ENCODE measurements at places on chromosomes 11 and 22.

DNA sequence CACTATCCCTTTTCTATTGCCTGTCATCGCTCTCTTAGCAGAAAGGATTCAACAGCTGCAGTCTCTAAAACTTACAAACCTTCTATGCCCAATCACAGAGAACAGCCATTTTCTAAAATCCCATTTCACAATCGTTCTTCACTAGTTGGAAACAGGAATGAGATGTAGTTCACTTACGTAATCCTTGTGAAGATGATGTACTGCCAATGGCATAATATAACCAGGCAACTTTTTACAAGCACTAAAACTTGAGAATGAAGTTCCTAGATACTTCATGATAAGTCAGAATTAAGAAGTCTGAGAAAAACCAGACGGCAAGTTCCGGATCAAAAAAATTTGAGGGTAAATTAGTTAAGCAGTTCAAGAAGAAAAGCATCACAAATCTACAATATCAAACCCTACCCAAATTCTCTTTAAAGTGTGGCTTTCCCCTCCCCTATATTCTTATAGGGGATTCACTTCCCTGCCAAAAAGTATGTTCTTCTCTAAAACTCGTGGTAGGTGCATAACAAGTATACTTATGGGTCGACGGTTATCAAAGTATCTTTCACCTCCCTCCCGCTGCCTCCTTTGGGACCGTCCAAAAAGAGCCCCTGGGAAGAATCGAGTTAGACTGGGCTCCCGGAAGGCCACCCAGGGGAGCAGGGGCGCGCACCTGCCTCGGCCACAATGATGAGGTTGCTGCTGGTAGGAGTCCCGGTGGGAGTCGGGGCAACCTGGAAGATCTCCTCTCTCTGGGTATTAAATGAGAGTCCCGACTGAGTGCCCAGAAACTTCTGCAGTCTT, 666 bp downstream of the MSANTD4 start:
- H3K27ac ChIP-seq: peak overlapping the region; percentile 83
- no peaks in the 10 kb centered on the region for H3K36me3 ChIP-seq
- no peaks in the 10 kb centered on the region for H3K27me3 ChIP-seq
- peak overlapping the region; percentile 74 for H3K4me3 ChIP-seq
- DNase-seq: no peak

GRCh38 chr22:41286639-41287091, 678 bp upstream of the RANGAP1 start:
- H3K36me3 ChIP-seq: peaks cover 17% of the 10 kb centered on the region
- DNase-seq: no peak
- no peaks in the 10 kb centered on the region for H3K27me3 ChIP-seq

- H3K4me1 ChIP-seq: peaks cover 17% of the 10 kb centered on the region
- no peaks in the 10 kb centered on the region for H3K36me3 ChIP-seq
- H3K4me3 ChIP-seq: no peak overlapping the region
- H3K27ac ChIP-seq: no peak overlapping the region
Observed at GRCh38 chr11:131913267-131913666, 542.9 kb downstream of the NTM start.

GRCh38 chr11:30521297-30522071, 64.7 kb downstream of the MPPED2 start:
- H3K27me3 ChIP-seq: no peaks in the 10 kb centered on the region
- no peak overlapping the region for H3K27ac ChIP-seq
- H3K4me1 ChIP-seq: no peaks in the 10 kb centered on the region
- no peak overlapping the region for H3K4me3 ChIP-seq
- no peak for DNase-seq

- DNase-seq: no peak
- no peaks in the 10 kb centered on the region for H3K36me3 ChIP-seq
- H3K27ac ChIP-seq: no peak within 1 kb of the TSS
- H3K4me1 ChIP-seq: no peaks in the 10 kb centered on the region
- H3K27me3 ChIP-seq: no peaks in the 10 kb centered on the region
Observed at GRCh38 chr11:36295926-36296325, at the start of gene PRR5L. PRR5L (plus strand) TSS chr11:36296288; CDS start chr11:36401122, 104,834 bp downstream.

DNA sequence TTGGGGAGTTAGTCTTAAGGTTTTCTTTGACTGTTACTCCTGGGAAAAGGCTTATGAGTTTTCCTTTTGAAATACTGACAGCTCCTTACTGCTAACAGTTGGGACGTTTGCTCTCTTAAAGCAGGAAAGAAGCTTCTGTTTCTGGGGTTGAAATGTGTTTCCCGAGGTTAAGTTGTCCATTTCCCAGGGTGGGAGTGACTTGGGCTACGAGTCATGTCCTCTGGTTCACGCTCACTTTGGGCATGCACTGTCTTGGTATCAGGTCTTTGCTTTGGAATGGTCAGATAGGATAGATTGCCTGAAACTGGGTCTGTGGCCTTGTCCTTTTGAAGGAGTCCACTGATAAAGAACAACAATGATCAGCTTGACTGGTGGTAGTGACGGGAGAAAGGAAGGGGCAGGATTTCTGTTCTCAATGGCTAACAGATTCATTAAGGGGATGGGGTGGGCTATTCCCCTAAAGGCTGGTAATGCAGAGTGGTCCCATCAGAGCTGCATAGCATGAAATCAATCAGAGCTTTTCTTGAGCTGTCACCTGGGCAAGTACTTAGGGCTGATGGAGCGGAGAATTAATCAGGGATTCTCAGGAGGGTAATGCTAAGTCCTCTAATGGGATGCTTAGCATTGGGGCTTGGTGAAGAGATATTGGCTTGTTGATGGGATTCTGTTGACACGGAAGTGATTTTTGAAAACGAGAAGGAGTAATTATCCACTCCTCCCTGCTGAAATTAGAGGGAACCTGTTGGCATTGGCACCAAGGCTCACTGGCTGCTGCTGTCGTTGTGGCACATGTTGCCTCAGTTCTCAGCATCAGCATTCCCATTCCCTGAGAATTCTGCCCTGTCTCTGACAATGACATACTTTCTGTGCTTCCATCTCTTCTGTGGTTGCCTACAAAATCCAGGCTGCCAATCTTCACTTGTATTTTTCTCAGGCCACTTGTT, 81.6 kb downstream of the TEAD1 start:
- H3K27ac ChIP-seq: no peak overlapping the region
- no peaks in the 10 kb centered on the region for H3K27me3 ChIP-seq

- H3K27ac ChIP-seq: no peak overlapping the region
- DNase-seq: no peak
- H3K27me3 ChIP-seq: no peaks in the 10 kb centered on the region
- no peaks in the 10 kb centered on the region for H3K36me3 ChIP-seq
Observed at GRCh38 chr11:84333221-84333620, 1047.1 kb upstream of the CCDC90B start.

DNA sequence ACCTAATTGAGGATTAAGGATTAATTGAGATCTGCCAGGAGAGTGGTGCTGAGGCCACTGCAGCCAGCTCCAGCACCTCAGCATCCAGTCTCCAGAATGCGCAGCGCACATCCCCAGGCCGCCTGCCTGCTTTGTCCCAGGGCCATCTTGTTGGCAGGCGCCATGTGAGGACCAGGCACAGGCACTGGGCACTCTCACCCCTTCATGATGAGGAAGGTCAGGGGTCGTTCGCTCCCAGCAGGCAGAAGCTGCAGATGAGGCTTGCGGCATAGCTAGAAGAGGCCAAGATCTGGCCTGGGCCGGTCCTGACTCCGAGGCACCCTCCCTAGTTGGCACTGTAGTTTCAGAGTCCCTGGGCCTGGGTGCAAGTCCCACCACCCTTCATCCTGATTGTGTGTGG, 6.4 kb downstream of the CABP2 start:
- H3K27ac ChIP-seq: no peak overlapping the region
- H3K4me1 ChIP-seq: no peaks in the 10 kb centered on the region
- H3K27me3 ChIP-seq: no peaks in the 10 kb centered on the region
- no peak for DNase-seq
- no peaks in the 10 kb centered on the region for H3K36me3 ChIP-seq
- H3K4me3 ChIP-seq: no peak overlapping the region

DNA sequence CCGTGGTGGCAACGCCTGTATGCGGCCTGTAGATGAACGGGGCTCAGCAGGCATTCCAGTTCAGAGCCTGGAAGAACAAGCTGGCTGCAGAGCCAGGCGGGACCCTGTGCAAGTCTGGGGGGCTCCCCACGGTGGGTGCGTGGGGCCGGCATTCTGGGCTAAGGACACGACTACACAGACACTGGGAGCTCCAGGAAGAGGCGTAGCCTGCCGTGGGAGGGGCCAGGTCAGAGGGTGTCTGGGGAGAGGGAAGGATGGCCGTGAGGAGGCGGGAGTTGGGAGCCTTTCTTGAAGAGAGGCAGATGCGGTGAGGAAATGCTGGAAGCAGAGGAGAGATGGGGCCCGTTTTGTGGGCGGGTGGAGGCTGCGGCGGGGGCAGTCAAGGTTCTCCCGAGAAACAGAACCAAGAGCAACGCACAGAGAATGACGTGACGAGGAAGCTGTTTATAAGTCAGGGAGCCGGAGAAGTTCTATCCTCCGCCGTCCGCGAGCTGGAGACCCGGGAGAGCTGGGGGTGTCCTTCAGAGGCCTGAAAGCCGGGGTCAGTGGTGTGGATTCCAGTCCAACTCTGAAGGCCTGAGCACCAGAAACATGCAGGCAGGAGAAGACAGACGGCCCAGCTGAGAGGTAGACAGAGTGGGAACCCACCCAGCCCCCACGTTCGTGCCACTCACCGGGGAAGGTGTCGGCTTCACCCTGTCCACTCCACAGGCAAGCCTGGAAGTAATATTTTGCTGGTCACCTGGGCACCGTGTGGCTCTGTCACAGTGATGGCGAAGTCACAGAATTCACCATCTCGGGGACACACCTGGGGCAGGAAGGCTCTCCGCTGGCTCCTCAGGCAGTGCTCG, 529.6 kb downstream of the BRD1 start:
- no peaks in the 10 kb centered on the region for H3K27me3 ChIP-seq
- DNase-seq: peak; percentile 28
- H3K4me3 ChIP-seq: no peak overlapping the region
- no peaks in the 10 kb centered on the region for H3K4me1 ChIP-seq
- H3K27ac ChIP-seq: no peak overlapping the region

DNA sequence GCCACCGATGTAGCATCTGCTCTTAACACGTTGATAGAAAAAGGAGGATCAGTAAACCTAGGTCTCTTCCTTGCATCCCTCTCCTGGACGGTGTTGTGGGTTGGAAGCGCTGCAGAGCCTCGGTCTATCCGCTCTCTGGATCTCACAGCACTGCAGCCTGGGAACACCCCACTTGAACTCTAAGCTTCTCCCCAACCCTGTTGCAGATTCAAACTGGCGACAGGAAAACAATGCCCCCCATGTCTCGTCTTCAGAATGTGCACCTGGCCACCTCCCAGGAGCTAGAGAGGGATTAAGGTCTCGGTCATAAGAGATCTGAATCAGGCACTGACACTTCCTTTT, 454 bp downstream of the TMEM218 start:
- no peaks in the 10 kb centered on the region for H3K27me3 ChIP-seq
- peak overlapping the region; percentile 81 for H3K4me3 ChIP-seq
- no peaks in the 10 kb centered on the region for H3K36me3 ChIP-seq
- no peak for DNase-seq
- H3K27ac ChIP-seq: peak overlapping the region; percentile 80

DNA sequence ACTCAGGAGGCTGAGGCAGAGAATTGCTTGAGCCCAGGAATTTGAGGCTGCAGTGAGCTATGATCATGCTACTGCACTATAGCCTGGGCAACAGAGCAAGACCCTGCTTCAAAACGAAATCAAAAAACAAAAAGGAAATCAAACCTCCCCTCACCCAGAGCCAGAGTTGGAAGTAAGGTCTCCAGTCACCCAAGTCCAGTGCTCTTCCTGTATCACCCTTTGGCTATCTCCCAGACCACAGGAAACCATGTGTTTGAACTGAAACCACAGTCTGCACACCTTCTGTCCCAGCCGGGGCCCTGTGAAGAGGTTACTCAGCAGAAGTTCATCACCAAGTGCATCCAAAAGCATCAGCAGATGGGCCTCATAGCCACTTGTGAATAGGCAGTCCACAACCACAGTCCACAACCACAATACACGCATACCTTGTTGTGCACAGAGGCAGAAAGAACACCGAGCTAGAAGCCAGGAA, 4.6 kb downstream of the MYH9 start:
- H3K4me3 ChIP-seq: peak overlapping the region; percentile 12
- peaks cover 66% of the 10 kb centered on the region for H3K36me3 ChIP-seq
- no peak for DNase-seq
- H3K27me3 ChIP-seq: no peaks in the 10 kb centered on the region

DNA sequence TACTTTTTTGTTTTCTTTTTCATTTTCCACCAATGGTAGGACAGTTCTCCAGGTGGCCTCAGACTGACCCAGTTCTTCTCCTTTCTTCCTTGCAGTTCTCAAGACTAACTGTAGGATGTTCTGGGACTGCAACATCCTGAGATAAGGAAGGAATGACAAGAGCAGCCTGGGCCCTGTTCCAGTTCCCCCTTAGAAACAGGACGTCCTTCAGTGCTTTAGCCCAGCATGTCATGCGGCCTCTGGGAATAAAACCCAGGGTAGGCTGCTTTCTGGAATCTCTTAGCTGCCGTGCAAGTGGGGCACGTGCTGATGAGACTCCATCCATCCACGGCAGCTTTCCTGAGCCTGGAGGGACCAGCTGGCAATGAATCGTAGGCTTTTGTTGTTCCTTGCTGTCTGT, 24.0 kb upstream of the CADM1 start:
- DNase-seq: no peak
- no peaks in the 10 kb centered on the region for H3K27me3 ChIP-seq
- H3K36me3 ChIP-seq: no peaks in the 10 kb centered on the region
- H3K27ac ChIP-seq: no peak overlapping the region

- peak overlapping the region; percentile 79 for H3K27ac ChIP-seq
- H3K4me1 ChIP-seq: no peaks in the 10 kb centered on the region
- no peak for DNase-seq
- no peaks in the 10 kb centered on the region for H3K36me3 ChIP-seq
- H3K4me3 ChIP-seq: no peak overlapping the region
- H3K27me3 ChIP-seq: no peaks in the 10 kb centered on the region
Observed at GRCh38 chr11:57776577-57777210, 15.1 kb downstream of the CTNND1 start.

- no peak overlapping the region for H3K4me3 ChIP-seq
- H3K27me3 ChIP-seq: no peaks in the 10 kb centered on the region
- no peak overlapping the region for H3K27ac ChIP-seq
Observed at GRCh38 chr11:104343578-104343977, 179.6 kb upstream of the PDGFD start.

- no peak overlapping the region for H3K4me3 ChIP-seq
- H3K36me3 ChIP-seq: peaks cover 46% of the 10 kb centered on the region
- H3K27me3 ChIP-seq: no peaks in the 10 kb centered on the region
- no peak for DNase-seq
- H3K27ac ChIP-seq: no peak overlapping the region
Observed at GRCh38 chr11:66221726-66222236, 46.7 kb upstream of the RAB1B start.

DNA sequence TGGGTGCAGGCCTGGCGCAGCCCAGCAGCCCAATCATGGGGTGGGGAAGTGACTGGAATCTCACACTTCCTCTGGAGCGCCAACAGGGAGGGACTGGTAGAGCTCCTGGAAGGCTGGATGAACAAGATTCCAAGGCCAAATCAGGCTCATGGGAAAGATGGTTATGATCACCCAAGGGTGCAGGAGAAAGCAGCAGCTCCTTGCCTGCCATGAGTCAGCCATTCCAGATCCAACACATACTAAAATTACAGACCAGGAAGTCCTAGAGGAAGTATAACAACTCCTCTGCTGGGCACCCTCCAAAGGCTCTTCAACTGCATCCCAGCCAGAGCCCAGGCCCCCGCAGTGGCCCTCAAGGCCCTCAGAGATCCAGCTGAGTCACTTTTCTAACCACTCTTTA, 427.3 kb downstream of the TENM4 start:
- no peak for DNase-seq
- H3K4me3 ChIP-seq: no peak overlapping the region
- H3K36me3 ChIP-seq: no peaks in the 10 kb centered on the region
- no peaks in the 10 kb centered on the region for H3K4me1 ChIP-seq
